ENCODE measurements at places on chromosomes 1 and 21. TPM values are rescaled to one million over a fixed set of nuclear protein-coding genes. Genes with fewer than 3 reads are reported as not detected.

PLA2G2C gene
- not detected for total RNA-seq

CRYAA gene
- total RNA-seq, result not detected

MNDA gene
- total RNA-seq, result 44.3 TPM

GRCh38 chr1:27388337-27389005, 4.0 kb upstream of the GPR3 start:
- DNase-seq, result peak; percentile 83
- no peak overlapping the region for H3K4me3 ChIP-seq
- no peaks in the 10 kb centered on the region for H3K36me3 ChIP-seq
- peaks cover 22% of the 10 kb centered on the region for H3K4me1 ChIP-seq
- H3K27me3 ChIP-seq, result no peaks in the 10 kb centered on the region

GRCh38 chr1:38052750-38053415, 6.3 kb upstream of the POU3F1 start:
- H3K4me3 ChIP-seq, result no peak overlapping the region
- DNase-seq, result no peak
- no peaks in the 10 kb centered on the region for H3K4me1 ChIP-seq
- no peaks in the 10 kb centered on the region for H3K36me3 ChIP-seq

GRCh38 chr1:53115403-53116306, 26.8 kb downstream of the SLC1A7 start:
- H3K27ac ChIP-seq, result no peak overlapping the region
- no peaks in the 10 kb centered on the region for H3K36me3 ChIP-seq
- H3K27me3 ChIP-seq, result no peaks in the 10 kb centered on the region
- no peak overlapping the region for H3K4me3 ChIP-seq

All from upper lobe of left lung (tissue), 6 donors.